ENCODE measurements at places on chromosomes 1 and 21.

- DNase-seq: no peak
Measured at GRCh38 chr1:60255565-60255964, 182.0 kb upstream of the C1orf87 start.

- DNase-seq: no peak
Measured at GRCh38 chr21:26881504-26882228, 36.5 kb upstream of the ADAMTS1 start.

DNA sequence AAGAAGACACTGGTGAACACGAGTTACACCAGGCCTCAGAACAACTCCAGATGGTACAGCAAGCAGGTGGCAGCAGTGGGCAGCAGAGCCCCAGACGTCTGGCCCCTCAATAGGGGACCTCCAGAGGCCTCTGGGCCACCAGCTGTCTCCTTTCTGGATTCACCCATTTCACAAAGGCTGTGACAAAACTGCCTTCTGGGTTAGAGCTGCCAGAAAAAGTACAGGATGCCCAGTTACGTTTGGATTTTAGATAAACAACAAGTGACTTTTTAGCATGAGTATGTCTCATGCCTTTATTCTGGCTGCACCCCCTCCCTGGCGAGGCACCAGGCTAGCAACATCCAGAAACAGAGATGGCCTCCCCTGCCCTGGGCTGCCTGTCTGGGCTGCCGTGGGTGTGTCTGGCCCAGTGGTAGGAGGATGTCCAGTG, 30.1 kb downstream of the ITPKB start:
- DNase-seq: peak; percentile 30

- no peak for DNase-seq
Measured at GRCh38 chr1:54710434-54710833, 5.2 kb upstream of the TTC4 start.

DNA sequence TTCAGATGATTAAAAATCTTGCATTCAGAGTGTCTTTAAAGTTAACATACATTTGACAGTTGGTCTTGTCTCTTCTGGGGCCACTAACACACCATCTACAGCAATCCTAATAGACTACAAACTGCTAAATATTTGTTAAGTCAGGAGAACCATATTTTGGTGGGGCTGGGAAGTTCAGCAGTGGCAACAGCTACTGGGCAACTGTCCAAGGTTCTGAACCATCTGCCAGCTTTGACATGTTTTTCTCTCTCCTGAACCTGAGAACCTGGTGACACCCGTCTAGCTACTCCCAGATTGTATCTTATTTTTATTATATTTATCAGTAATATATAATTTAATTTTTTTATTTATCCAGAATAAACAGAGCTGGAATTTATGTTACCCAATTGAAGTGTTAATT, 199.0 kb upstream of the DPYD start:
- DNase-seq: no peak

DNA sequence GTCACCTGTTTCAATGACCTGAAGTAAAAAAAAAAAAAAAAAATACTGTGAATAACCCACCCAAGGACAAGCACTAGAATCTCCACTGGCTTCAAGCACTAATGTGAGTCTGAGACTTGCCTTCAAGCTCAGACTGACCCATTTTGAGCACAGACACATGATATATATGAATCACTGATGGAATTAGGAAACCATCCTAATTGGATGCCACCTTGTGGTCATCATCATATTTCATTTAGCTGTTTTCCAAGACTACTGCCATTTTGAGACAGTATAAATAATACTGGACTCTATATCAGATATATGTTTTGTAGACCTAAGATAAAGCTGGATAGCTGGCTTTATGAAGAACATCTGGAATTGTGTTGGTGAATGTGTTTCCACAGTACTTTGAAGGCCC, 1232.0 kb downstream of the KCNT2 start:
- no peak for DNase-seq

GRCh38 chr1:76939050-76939816, 72.0 kb downstream of the ST6GALNAC5 start:
- no peak for DNase-seq

DNA sequence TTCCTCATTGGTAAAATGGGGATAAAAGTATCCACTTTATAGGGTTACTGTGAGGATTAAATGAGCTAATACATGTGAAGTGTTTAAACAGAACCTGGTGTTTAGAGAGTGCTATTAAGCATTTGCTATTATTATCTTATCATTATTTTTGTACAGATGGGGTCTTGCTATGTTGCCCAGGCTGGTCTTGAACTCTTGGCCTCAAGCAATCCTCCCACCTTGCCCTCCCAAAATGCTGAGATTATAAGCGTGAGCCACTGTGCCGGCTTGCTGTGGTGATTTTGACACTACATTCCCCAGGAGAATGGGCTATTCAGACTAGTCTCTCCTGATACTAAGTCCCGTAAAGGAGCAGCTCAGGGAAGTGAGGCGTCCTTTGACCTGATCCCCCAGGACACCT, 6.3 kb upstream of the ARHGEF10L start:
- no peak for DNase-seq

DNA sequence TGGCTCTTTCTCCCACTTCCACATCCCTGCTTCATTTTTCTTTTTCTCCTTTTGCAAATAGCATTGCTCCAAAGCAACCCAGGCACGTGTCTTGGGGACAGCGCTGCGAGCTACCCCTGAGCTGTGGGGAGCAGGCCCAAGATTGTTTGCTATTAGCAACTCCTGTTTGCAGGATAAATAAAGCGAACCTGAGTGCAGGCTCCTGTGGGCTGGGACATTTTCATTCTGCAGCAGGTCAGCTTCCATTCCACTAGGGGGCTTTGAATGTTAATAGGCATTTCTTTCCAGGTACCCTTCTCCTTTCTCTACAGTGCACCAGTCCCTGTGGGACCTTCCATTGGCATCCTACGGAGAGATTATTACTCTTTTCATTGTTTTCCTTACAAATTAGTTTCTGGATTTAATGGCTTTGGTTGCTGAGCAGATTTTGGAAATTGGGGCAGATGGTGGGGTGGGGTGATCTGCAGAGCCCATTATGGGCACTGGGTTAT, 54.0 kb downstream of the OLFML3 start:
- DNase-seq: no peak

All from activated naive CD4-positive, alpha-beta T cell (primary cell).